ENCODE measurements at places on chromosomes 2 and 18.

- no peak for DNase-seq
These were observed 100.8 kb downstream of the TAF4B start for GRCh38 chr18:26327062-26327461.

DNA sequence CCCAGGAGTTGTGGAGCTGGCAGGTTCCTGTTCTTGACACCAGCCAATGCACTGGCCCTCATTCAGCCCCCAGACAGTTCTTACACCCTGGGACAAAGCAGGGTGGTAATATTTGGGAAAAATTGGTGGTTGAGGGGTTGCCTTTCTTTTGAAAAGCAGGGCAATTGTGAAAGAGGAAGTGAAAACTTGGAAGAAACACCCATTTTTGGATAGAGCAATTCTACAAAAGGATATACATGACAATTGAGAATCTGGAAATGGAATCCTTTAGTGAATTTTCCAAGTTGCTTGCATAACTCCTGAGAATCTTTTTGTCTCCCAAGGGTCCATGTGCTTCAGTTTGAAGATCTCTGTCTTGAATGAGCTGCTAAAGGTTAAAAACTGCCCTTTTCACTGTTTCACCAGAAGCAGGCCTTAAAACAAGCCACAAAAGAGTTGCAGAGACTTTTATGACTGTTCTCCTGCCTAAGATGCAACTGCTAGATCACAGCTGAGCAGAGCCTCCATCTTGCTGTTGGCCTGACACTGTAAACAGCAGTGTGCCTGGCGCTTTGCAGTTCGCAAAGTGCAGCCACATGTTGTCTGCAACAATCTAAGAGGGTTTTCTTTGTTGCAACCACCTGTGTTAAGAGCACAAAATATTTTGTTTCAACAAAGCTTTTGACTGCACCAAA lies 11.8 kb downstream of the COL4A4 start:
- DNase-seq = no peak

DNA sequence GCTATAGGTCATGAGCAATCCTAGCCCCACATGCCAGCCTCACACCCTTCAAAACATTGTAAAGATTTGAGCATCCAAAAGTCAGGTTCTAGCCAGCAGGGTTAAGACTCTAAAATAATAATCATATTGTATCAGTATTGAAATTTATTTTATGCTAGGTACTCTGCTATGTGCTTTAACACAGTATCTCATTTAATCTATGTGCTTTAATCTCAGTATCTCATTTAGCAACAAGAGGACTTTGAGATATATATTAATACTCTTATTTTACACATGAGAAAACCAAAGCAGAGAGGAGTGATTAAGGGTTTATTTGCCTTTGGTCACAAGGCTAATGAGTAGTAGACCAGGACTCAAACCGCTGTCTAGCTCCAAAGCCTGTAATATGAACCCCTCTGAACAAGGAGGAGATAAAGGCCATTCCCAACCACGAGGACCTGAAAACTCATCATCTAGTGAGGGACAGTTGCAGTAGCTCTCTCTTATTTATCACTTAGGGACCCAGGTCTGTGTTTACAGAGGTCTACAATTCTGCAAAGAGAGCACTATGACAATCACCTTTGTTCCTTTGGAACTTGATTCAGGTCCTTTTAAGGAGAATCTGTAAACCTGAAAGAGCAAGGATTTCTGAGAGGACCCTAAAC lies 116.5 kb upstream of the SERTAD2 start:
- no peak for DNase-seq

GRCh38 chr18:72935744-72936143 lies 68.0 kb upstream of the NETO1 start:
- no peak for DNase-seq

- no peak for DNase-seq
These were observed 238.7 kb downstream of the STK39 start for GRCh38 chr2:168008646-168009195.

- peak; percentile 20 for DNase-seq
These were observed 2.5 kb downstream of the KLF7 start for GRCh38 chr2:207163053-207163755.

GRCh38 chr2:236656166-236656565 lies 86.5 kb downstream of the ACKR3 start:
- DNase-seq = no peak

DNA sequence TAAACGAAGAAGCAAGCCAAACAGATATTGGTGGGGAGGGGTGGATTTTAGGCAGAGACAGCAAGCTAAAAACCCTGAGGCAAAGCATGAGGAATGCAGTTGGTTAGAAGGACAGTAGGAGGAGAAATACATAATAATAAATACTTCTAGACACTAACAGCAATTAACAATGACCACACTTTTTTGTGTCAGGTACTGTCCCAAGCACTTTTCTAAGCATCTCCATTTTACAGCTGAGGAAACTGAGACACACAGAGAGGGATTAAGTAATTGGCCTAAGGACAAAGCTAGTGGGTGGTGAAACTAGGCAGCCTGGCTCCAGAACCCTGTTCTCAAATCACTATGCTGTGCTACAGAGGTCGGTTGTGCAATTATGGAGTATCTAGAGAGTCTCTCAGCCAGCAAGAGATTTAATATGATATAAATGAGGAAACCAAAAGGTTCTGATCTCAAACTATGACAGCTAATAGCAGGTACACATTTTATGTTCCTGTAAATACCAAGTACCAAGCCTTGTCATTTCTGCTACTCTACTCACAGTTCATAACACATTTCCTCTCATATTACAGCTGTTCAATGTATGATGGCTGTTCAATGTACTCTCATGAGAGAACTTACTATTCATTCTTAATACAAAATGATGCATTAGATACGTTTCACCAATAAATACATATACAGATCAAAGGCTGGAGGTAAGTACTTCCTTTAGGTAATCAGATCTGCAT lies 5.3 kb downstream of the MAP4K3 start:
- DNase-seq = no peak

GRCh38 chr2:66748939-66749338 lies 314.0 kb downstream of the MEIS1 start:
- DNase-seq = no peak

DNA sequence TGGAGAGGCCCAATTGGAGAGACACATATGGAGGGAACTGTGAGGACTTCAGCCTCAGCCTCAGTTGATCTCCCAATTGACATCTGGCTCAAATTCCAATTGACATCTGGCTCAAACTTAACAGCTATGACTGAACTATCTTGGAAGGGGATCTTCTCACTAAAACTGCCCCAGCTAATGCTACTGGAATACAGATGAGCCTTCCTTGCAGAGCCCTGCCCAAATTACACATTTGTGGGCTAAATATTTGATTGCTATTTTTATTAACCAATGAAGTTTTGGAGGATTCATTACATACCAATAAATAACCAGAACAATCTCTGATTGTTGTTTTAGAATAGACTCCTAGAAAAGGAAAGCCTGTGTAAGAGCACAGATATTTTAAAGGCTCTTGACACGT lies 189.0 kb upstream of the THUMPD2 start:
- DNase-seq = no peak

GRCh38 chr2:20418519-20418918 lies 28.4 kb upstream of the RHOB start:
- no peak for DNase-seq

DNA sequence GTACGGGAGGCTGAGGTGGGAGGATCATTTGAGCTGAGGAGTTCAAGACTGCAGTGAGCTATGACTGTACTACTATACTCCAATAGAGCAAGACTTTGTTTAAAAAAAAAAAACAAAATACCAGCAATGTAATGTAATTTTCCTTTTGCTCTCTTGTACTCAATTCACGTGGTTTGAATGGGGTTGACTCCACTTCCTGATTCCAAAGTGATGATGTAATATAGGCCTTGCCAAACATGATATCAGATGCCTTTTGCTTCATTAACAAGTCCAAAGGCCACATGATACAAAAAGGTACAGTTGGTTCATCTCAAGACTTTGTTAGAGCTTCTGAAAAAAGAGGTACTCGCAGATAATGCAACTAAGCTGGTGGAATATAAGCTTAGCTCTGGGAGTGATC lies 321.8 kb downstream of the ZEB2 start:
- no peak for DNase-seq

GRCh38 chr2:234680688-234681619 lies 184.1 kb upstream of the ARL4C start:
- DNase-seq = no peak

DNA sequence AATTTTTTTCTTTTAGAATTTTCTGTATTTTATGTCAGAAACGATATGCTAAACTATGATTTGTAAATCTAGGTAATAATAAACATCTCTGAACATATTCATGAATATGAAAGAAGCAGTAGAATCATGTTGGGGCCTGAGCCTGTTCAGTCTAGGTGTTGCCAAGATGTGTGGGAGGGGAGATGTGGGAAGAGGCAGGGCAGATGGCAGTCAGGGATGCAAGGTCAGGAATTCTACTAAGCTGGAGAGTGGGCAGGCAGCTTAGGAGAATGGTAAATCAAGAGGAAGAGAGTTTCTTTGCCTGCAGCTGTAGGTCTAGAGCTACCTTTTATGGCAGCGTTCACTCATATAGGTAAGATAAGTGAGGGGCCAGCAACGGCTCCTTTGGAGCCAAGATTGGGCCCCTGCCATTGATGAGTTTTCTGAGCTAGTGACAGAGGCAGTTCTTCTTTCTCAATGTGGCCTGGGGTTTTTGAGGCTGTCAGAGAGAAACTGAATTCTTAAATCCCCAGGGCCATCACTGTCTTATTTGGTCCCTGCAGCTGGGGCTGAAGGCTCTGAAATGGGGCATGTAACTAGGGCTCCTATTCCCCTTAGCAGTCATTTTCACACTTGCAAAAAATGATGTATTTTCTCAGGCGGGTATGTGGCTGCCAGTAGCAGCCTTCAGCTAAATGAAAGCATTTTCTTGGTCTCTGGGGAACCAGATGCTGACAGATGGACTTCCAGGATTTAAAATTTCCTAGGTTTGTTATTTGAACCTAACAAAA lies 232.8 kb downstream of the PIK3C3 start:
- DNase-seq = no peak

DNA sequence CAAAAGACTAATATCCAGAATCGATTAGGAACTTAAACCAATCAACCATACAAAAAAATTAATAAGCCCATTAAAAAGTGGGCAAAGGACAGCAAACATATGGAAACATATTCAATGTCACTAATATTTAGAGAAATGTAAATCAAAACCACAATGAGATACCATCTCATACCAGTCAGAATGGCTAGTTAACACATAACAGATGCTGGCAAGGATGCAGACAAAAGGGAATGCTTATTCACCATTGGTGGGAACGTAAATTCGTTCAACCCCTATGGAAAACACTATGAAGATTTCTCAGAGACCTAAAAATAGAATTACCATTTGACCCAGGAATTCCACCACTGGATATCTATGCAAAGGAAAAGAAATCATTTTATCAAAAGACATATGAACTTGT lies 468.2 kb upstream of the ST6GAL2 start:
- no peak for DNase-seq

DNA sequence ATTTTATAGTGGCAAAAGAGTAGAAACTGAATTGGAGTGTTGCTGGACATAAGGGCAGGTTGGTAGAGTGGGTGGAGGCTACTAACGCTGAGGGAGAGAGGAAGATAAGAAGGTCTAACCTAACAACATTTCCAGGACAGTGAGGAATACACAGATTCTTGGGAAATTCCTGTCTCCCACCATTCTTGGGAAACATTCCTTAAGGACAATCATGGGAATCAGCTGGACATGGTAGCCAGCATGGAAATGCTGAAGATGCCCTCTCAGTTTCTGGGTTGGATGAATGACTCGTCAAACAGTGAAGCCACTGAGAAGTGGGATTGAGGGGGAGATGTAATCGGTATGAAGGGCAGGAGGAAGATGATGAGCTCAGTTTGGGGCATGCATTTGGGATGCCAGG lies 265.4 kb downstream of the AFF3 start:
- no peak for DNase-seq

GRCh38 chr2:99112617-99113016 lies 28.9 kb upstream of the C2orf15 start:
- DNase-seq = no peak

- no peak for DNase-seq
These were observed 568 bp downstream of the RAB31 start for GRCh38 chr18:9708434-9709303.

- DNase-seq = peak; percentile 52
These were observed 45.2 kb downstream of the NCK2 start for GRCh38 chr2:105789745-105790460.

DNA sequence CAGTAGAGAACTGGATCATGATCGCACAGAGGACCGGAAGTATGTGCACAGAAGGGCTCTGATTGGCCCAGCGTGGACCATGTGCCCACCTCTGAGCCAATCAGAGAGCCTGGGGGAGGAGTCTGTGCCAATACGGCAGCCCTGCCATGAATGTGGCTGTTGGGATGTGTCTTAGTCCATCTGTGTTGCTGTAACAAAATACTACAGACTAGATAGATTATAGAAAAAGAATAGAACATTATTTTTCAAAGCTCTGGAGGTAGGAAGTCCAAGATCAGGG lies 132.0 kb downstream of the NDUFA10 start:
- no peak for DNase-seq

DNA sequence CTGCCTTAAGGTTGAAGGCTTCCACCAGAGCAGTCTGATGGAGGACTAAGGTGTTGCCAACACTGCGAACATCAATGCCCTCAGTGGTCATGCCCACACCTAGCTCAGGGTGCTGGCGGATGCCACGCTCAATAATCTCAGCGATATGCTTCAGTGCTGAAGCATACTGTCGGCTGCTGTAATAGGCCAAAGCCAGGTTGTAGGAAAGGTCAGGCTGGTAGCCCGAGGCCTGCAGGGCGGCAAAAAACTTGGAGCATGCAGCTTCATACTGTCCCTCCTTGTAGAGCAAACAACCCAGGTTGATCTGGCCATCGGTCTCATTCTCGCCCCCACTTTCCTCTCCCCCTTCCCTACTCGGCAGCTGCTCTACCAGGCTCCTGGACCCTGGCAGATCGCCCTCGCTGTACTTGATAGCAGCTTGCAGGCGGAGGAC lies 159.4 kb downstream of the AGPS start:
- DNase-seq = no peak

GRCh38 chr18:11323359-11323819 lies 174.0 kb upstream of the PIEZO2 start:
- DNase-seq = no peak

DNA sequence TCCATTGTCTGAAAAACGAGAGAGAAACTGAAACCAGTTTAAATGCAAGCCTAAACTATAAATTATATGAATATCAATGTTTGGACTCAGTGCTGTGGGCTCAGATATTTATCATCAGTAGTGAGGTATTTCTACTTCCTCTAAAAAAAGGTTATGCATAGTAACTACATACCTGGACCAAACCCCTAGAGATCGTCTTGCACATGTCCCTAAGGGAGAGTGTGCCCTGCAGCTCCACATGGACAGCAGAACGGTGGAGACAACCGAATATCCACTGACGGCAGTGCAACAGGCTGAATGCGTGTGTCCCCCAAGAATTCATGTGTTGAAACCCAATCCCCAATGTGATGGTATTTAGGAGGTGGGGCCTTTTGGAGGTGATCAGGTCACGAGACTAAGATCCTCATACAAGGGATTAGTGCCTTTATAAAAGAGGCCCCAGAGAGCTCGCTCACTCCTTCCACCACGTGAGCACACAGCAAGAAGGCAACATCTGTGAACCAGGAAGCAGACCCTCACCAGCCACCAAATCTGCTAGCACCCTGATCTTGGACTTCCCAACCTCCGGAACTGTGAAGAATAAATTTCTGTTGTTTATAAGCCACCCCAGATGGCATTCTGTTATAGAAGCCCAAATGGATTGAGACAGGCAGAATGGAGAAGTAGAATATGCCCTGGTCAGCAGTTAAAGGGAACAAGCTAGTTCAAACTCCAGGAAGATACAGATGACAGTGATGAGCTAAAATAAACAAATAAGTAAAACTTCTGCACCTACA lies 208.4 kb downstream of the ANAPC1 start:
- no peak for DNase-seq

GRCh38 chr2:230011617-230012016 lies 57.1 kb downstream of the SLC16A14 start:
- DNase-seq = no peak

All from activated CD4-positive, alpha-beta T cell treated with anti-CD3 and anti-CD28 coated beads, Interleukin-2, amount 50 U/mL, for 1 hour (primary cell).